ENCODE measurements at places on chromosomes 2 and 18.
A peak's percentile ranks its signal among the peaks of the same experiment; 100 is the strongest.

DNA sequence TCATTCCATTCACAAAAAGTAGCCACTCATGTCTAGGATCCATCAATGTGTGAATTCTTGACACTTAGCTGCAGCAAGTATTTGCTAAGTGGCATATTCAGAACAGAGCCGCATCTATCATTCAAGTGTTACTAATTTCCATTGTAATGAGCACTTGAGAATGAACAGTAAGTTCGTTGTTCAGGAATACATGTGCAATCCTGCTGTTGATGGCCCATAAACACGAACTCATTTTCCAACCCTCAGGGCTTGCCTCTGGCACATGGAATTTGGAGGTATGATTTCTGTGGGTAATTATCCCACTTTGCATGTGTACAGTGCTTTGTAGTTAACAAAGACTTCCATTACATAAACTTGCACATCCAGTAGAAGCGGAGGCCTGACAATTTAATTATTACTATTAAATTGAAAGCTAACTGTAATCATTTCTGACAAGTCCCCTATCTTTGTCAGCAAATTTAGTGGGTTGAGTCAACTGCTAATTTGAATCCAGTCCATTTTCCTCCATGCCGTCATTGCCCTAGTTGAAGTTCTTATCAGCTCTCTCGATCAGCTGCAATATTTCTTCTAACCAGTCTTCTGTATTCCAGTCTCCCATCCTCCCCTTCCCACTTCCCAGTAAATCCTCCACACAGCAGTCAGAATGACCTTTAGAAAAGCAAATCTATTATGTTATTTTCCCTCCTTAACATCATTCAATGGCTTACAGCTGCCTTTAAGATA, 116.0 kb upstream of the AQP4 start:
- no peak for DNase-seq

DNA sequence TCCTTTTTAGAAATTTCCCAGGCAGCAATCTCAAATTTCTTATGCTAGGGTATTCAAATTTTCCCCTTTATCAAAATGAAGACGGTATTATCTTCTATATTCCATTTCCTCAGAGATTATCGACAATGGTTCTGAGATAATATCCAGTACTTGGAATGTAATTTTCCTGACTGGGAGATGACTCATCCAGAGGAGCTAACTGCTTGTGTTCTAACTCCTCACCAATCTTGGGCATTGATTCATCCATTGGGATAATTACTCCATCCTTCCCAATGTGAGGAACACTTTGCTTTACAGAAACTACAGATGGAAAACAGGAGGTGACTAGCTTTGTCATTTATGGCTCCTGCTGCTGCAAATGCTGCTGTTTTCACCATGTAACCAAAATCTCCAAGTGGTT, 239.4 kb upstream of the LYPD1 start:
- no peak for DNase-seq

DNA sequence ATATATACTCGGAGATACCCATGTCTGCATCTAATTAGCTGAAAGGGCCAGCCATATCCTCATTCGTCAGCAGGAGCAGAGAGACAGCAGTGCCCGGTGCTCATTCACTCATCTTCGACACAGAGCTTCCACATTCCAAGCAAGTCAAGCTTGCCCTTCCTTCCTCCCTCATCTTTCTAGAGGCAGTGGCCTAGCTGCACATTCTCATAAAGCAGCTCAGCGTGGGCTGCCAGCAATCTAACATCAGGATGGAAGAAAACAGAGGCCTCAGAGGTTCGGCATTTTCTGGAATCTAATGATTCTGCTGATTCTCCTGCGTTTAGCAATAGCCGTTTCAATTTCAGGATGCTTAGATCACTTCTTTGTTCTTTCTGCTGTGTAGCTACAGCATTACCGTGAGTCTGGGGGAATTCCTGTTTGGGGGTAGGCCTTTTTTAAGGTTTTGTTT, 68.8 kb downstream of the CLHC1 start:
- DNase-seq: no peak

- no peak for DNase-seq
These were observed 1.0 kb upstream of the ROCK1 start for GRCh38 chr18:21112543-21113105.

DNA sequence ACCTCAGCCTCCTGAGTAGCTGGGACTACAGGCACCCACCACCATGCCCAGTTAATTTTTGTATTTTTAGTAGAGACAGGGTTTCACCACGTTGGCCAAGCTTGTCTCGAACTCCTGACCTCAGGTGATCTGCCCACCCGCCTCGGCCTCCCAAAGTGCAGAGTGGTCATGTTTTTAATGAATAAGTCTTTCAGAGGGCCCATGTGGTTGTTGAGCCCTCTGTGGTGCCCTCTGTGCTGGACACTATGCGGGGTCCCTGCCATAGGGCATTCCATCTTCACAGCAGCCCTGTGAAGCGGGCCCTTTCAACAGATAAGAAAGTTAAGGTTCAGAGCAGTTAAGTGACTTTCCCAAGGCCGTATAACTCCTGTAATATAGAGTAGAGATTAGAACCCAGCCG, 25.9 kb downstream of the MYO7B start:
- no peak for DNase-seq

- DNase-seq: no peak
These were observed 297.3 kb upstream of the MEIS1 start for GRCh38 chr2:66137606-66138130.

- no peak for DNase-seq
These were observed 14.5 kb downstream of the SLC39A10 start for GRCh38 chr2:195671563-195671962.

DNA sequence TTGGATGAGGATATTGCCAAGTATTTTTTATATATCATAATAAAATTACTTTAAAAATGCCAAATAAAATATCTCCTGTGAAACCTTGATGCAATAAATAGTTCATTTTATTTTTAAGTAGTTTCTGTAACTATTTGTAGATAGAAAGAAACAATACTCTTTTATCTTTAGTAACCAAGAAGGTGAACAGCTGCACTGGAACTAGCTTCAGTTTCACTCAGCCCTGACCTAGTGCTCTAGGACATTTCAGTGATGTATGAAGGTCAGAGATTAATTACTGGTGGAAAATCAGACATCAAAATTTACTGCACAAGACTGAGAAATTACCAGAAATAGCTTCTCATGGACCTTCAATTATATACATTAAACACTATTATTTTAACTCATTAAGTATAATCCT, 1305.0 kb downstream of the CNTNAP5 start:
- DNase-seq: no peak

- no peak for DNase-seq
These were observed 75.4 kb downstream of the STK25 start for GRCh38 chr2:241432824-241433448.

DNA sequence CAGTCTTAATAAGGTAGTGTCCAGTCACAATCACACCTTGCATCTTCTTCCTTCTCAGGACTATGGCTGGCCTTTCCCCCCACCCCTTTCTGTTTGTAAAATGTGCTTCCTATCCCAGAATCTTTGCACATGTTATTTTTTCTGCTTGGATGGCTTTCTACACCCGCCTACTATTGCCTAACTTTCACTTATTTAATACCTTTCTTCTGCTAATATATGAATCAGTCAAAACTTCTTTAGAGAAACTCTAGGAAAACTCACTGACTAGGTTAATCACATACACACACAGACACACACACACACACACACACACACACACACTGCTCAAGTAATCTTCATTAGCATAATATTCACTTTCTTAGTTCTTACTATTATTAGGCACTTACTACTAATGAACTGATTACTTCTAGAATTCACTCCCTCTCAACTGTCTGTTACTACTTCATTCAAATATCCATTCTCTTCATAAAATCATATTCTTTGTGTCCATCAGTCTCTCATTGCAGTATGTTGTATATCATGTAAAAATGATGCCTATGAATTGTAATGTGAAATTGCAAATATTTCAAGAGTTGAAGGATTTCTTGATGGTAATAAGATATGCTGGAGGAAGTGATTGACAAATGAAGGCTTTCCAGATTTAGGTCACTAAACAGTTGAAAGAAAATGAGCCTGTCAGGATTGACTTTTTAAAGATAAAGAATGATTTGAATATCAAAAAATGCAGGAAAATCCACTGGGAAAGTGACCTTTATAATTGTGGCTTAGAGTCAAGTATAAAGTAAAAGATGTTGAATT, 51.2 kb downstream of the CLIP4 start:
- DNase-seq: no peak

GRCh38 chr2:36734304-36734703, 37.8 kb downstream of the VIT start:
- no peak for DNase-seq

DNA sequence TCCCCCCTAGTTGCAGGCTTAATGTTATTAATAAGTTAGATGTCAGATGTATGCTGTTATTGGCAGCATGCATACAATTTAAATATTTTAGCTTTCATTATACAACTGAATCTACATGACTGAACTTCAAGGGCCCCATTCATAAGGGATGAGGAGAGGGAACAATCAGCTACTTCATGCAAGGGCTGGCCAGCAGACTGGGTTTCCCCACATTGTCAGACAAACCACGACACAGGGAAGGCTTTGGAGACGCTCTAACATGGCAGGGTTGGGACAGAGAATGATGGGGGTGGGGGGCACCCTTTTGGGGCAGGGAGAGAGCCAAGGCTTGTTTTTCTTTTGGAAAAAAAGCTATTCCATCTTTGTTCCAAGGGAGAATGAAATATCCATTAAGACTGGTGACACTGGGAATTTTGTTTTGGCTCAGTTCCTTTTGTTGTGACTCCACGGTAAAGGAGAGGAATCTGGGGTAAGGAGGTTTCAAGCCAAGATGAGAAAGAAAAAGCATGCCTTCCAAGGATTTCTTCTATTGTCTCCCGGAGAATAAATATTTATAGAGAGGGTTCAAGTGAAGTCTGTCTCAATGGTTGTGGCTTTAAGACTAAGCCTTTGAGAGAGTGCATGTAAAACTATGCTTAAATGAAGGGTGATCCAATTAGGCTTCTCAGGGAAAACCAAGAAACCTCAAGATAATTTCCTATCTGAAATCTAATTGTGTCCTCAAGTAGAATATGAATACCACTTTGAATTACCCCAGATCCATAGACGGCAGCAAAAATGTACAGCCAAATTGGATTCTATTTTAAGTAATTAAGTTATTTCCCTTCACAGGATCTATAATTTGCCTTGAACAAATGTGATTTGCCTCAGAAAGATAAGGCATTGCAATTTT, 5.4 kb downstream of the CXCR4 start:
- DNase-seq: no peak

- no peak for DNase-seq
These were observed 46.1 kb upstream of the LYPD6B start for GRCh38 chr2:148992448-148992847.

GRCh38 chr2:113169002-113169530, 4.7 kb upstream of the PSD4 start:
- peak; percentile 54 for DNase-seq
